Hepatocyte (in vitro differentiated cells): ENCODE measurements at places on chromosomes 7 and 10. TPM values are rescaled to one million over a fixed set of nuclear protein-coding genes. Genes with fewer than 3 reads are reported as not detected.

The NIPSNAP2 gene
- 46.0 and 47.6 TPM in 2 replicates for total RNA-seq

The PAX4 gene
- 0.24 and 0.30 TPM in 2 replicates for total RNA-seq

The INHBA gene
- total RNA-seq, result 8.2 and 10.8 TPM in 2 replicates

- peak; percentile 21 for DNase-seq
These were observed 81.2 kb upstream of the PPIF start for GRCh38 chr10:79266084-79266483.

GRCh38 chr10:67668448-67668847 lies 27.5 kb downstream of the CTNNA3 start:
- DNase-seq, result no peak

DNA sequence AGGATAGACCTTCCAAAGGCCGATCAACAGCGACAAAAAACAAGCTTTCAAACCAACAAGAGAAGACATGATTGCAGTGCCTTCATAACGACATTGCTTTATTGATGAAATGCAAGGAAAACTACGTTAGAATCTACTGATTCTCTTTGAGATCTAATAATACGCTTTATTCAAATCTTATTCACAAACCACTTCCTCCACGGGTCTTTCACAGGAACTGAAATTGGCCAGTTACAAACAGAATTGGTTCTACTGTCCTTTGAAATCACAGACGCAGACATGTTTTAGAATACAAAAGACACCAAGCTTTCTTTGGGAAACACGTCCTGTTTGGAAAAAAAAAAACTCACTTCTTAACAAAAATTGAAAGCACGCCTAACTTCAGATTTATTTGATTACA lies 74.7 kb upstream of the SEPHS1 start:
- no peak for DNase-seq

DNA sequence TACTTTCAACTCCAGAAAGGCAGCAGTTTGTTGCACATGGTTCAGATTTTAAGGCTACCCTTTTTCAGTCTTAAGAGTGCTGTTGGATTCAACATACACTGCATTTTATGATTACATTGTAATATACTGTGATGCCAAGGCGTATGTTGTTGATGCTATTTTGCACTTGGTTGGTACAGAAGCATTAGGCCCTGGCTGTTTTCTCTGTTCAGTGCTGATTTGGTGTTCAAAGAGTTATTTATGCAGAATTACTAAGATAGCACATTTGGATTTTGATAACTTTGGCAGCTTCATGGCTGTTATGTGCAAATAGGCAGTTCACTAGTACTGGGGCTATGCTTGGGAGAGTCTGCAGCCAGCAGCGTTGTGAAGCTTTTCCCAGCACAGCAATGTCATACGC lies 7.8 kb downstream of the GPR158 start:
- DNase-seq, result no peak
